ENCODE measurements at places on chromosomes 1 and 21.

GRCh38 chr1:21099869-21100131 is 76.9 kb downstream of the EIF4G3 start:
- DNase-seq = no peak

GRCh38 chr1:201501144-201501543 is 5.8 kb downstream of the CSRP1 start:
- no peak for DNase-seq

DNA sequence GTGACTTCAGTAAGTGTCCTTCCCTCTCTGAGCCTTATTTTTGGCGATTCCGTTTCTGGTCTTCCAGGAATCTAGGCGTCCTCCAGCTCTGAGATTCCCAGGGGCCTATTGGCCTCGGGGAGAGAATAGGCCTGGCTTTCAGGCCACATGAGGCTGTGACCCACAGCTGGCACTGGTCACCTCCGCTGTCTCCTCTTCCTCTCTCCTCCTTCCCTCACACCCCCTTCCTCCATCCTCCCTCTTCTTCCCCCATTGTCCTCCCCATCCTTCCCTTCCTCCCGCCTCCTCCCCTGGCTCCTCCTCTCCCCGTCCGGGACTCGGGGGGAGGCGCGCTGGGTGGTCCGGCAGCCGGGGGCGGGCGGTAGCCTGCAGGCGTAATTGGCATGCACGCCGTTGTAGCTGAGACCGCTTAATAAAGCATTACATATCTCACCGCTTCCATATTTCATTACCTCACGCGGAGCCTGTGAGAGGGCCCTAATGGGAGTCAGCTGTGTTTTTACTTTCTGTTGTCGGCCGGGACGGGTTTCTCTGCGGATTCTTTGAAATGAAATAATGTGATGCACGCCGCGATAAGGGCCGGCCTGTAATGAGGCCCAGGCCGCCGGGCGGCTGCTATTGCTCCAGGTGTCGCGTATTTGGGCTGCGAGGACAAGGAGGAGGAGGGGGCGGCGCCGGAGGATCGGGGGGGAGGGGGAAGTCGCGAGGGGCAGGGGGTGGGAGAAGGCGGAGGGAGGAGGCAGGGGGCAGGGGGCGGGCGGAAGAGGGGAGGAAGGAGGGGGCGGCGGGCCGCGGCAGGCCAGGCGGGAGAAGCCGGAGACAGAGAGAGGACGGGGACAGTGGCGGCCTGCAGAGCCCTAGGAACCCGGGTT is 95.3 kb downstream of the FOXD2 start:
- DNase-seq = no peak

DNA sequence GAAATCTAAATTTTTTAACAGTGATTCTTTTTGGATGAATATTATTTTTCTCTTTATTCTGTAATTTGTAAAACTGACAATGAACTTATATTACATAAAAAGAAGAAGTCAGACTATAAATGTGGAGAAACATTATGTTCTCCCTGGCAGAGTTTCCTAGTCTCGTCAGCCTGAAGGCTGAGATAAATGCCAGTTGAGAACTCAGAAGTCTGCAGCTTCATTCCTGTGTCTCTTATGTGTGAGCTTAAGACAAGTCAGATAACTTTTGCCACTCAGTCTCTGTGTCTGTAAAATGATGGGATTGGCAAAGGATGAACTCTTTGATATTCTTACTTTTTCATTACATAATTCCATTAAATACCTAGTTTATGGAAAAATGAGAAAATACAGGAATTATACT is 568.8 kb upstream of the ZRANB2 start:
- DNase-seq = no peak

DNA sequence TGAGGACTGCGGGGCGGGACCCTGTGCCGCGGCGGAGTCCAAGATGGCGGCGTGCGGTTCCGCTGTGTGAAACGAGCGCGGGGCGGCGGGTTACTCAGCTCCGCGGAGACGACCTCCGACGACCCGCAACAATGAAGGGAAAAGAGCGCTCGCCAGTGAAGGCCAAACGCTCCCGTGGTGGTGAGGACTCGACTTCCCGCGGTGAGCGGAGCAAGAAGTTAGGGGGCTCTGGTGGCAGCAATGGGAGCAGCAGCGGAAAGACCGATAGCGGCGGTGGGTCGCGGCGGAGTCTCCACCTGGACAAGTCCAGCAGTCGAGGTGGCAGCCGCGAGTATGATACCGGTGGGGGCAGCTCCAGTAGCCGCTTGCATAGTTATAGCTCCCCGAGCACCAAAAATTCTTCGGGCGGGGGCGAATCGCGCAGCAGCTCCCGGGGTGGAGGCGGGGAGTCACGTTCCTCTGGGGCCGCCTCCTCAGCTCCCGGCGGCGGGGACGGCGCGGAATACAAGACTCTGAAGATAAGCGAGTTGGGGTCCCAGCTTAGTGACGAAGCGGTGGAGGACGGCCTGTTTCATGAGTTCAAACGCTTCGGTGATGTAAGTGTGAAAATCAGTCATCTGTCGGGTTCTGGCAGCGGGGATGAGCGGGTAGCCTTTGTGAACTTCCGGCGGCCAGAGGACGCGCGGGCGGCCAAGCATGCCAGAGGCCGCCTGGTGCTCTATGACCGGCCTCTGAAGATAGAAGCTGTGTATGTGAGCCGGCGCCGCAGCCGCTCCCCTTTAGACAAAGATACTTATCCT is 430 bp downstream of the RBM15 start:
- DNase-seq = peak; percentile 21

DNA sequence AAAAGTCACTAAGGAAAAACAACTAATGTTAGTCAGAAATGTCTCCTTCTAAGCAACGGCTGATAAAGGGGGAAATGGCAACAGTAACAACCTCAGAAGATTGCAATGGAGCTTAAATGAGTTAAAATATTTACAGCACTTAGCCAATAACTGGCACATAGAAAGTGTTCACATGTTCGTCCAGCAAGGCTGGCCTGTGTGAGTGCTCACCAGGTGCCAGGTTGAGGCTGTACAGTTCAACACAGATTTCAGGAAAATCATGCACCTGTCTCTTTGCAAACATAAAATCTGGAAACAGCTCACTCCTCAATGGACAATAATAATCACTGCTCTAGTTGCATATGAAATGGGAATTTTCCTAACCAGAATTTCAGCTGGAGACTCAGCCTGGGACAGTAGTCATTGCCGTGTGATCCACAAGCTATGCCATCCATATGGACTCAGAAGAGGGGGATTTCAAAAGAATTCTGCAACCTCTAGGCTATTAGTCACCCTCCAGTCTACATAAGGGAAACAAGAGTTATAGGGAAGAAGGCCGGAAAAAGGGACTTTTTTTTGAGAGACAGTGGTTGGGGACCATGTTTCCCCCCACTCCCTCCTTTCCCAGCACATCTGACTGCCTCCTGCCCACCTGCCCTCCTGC is 68.6 kb downstream of the SYDE2 start:
- DNase-seq = no peak

- DNase-seq = no peak
Measured at GRCh38 chr1:61224609-61225008, 142.2 kb downstream of the NFIA start.

DNA sequence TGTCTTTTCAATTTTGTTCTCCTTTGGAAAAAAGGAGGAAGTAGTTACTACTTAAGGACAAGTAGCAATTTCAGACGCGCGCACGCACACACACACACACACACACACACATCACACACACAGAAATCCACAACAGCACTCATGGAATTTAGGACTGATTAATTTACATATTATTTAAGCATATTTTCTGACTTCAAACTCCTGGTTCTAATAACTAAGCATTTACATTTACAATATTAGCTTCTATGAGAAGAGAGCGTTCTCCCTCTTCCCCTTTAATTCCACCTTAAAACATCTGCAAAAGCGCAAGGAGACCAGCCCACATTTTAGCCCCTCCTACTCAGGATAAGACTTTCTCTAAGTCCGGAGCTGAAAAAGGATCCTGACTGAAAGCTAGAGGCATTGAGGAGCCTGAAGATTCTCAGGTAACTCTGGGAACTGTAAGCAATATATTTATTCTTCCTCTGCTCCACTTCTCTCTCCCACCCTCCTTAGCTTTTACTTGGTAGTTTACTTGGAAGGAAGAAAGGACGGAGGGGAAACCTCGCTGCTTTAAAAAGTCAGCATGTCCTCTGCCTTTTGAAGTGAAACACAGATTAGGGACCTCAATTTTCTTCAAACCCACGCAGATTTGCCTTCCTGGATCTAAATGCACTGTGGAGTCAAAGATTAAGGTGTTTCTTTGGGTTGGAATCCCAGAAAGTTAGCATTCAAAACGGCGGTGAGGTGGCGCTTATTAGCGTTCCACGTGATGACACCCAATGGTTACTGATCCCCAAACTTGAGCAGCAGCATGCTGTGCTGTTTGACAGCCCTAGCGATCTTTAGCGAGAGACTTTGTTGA is at the start of gene PLA2G4A:
PLA2G4A (plus strand) TSS at position 339 of the 844 bp plus-strand sequence. CDS start 25,406 bp downstream, outside the sequence.
- no peak for DNase-seq

GRCh38 chr1:78101051-78101450 is 55.3 kb downstream of the GIPC2 start:
- no peak for DNase-seq

DNA sequence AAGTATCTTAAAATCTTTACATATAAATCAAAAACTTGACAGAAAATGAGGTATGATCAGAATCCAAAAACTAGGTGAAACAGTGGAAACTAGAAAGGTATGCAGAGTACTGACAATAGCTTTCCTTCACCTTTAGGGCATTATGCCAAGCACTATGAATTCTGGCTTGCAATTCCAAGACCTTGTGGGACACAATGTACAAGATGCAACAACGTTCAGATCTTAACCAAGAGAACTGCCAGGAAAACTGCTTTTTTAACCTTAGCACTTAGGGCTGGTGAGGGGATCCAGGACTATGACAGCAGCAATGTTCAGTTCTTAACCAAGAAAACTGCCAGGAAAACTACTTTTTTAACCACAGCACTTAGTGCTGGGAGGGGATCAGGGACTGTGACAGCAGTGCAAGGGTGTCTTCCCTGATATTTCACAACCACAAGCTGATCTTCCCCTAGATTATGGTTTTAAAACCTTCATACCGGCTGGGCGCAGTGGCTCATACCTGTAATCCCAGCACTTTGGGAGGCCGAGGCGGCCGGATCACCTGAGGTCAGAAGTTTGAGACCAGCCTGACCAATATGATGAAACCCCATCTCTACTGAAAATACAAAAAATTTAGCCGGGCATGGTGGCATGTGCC is 22.3 kb downstream of the FOXJ3 start:
- DNase-seq = no peak

DNA sequence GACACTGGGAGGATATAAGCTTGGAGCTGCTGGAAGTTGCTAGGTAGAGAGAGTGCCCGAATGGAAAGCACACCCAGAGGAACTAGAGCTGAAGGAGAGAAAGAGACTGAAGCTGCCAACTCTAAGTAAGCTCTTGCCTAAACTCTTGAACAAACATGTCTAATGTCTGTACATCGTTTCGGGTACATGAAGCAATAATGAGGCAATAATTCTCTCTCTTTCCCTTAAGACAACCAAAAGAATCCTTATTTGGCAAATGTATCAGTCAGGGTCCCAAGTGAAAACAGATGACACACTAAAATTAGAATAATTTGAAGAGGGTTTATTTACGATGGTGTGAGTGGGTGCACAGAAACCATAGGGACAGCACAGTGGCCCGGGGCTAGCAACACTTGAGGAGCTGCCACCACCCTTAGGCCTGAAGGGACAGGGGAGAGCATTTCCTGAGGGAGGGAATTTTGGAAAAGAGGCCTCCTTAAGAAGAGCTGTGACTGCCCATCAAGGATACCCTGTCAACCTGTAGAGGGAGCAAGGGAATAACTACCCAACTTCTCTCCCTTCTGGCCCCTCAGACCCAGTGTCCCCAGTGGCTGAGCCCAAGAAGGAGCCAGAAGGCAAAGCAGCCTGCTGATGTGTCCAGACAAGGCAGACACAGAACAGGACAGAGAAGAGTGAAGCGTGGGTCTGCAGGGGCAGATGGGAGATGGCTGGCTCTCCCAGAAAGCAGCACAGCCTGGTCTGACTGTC is 36.1 kb upstream of the KHDRBS1 start:
- DNase-seq = no peak
